ENCODE measurements at places on chromosomes 13 and 19. TPM values are rescaled to one million over a fixed set of nuclear protein-coding genes. Genes with fewer than 3 reads are reported as not detected.

The PSG4 gene
- not detected for total RNA-seq

The IFNL1 gene
- total RNA-seq = not detected

The SOX1 gene
- total RNA-seq = not detected

The CYP4F2 gene
- not detected for total RNA-seq

The NCAN gene
- total RNA-seq = not detected

The PABPC3 gene
- 0.43 TPM for total RNA-seq

The SLC25A41 gene
- total RNA-seq = 0.24 TPM

The C1QTNF9B gene
- not detected for total RNA-seq

The CDX2 gene
- total RNA-seq = not detected

The LYPD5 gene
- 0.42 TPM for total RNA-seq

The OR7D2 gene
- total RNA-seq = 0.37 TPM

The SLC46A3 gene
- 3.3 TPM for total RNA-seq

The FBXW9 gene
- 12.9 TPM for total RNA-seq

The FGF9 gene
- 0.40 TPM for total RNA-seq

The LACC1 gene
- total RNA-seq = 2.3 TPM

The ADGRE3 gene
- not detected for total RNA-seq

The CLEC17A gene
- total RNA-seq = not detected

The ACER1 gene
- not detected for total RNA-seq

The CNFN gene
- total RNA-seq = not detected

The MCEMP1 gene
- total RNA-seq = not detected

The CYP2A7 gene
- total RNA-seq = not detected

The PSG7 gene
- not detected for total RNA-seq
